ENCODE measurements at places on chromosomes 12 and 14.

- DNase-seq = no peak
Observed at GRCh38 chr12:122368361-122369073, 54.0 kb downstream of the CLIP1 start.

GRCh38 chr12:99978152-99978551 is 6.6 kb downstream of the ANKS1B start:
- DNase-seq = no peak

- DNase-seq = no peak
Observed at GRCh38 chr12:128578045-128578444, 245.7 kb downstream of the SLC15A4 start.

DNA sequence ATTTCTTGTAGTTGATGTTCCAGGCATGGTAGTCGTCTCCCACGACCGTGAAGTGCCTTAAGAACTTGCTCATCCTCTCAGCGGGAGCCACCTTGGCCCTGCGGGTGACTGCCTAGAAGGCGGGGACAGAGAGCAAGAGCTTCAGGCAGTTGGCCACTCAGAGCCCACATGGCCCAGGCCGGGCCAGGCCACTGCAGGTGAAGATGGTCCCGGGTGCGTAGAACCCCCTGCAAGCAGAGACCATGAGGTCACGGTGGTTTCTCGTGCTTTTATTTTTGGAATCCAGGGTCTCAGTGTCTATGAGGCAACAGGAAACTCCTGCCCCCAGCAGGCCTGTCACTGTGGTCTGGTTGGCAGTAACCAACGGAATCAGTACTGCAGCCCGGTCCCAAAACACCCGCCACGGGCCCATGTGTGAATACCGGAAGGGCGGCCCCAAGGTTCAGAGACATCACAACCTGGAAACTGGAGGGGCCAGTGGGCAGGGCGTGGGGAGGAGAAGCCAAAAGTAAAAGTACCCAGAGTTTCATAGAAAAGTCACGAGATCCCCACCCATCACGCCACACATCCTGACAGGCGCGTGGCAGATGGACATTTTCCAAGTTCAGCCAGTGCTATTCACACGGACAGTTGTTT is 27.5 kb downstream of the HVCN1 start:
- peak; percentile 7 for DNase-seq

DNA sequence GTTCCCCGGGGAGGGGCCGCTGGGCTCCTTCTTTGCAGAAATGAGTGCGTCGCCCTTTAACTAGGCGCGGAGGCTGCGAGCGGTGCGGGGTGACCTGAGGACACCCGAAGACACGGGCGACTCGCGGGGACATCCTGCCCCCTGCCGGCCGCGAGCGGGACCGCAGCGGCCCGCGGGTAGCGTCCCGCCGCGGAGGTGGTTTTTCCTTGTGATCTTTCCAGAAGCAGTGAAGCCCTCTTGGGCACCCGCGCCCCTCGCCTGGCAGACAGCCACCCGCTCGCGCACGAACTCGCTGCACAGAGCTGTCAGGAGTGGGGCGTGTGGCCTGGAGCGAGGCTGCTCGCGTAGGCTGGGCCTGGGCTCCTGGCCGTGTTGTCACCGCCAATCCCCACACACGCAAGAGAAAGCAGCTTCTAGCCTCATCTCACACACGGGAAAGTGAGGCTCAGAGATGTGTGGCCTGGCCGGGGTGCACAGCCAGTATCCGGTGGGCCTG is 67.2 kb downstream of the DIO3 start:
- DNase-seq = peak; percentile 2

- no peak for DNase-seq
Observed at GRCh38 chr12:103840462-103840875, 565 bp downstream of the NT5DC3 start.

DNA sequence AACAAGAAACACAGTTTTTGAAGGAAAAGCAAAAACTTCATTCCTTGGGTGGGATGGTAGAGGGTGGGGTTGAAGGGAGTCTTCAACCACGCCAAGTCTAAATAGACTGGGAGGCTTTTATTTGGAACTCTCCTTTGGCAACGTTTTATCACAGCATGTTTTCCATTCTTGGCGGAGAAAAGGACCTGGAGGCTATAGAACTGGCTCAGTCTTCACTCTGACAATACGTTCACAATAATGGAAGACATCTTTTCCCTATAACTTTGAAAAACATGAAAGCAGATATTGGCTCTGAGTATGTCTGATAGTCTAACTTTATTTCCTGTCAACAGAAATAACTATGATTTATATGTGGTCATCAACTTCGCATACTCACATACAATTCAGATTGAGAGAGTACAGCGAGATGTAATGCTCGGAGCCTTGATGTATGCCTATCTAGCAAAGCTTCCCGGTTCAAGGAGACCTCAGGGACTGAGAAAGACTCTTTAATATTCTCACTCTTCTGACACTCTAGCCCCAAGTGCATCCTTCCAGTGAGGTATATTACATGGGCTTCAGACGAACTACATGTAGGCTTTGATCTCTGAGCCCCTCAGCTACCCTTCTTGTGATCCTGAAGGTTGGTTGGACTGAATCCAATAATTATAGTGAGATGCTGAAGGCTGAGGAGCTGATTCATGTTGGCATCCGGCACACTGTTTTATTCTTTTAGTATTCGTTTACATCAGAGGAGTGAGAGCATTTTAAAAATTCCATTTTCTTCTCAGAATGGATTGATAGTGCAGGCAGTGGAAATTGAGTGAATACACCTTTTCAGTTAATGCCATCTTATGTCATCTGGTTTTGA is 14.0 kb downstream of the TMEM30B start:
- DNase-seq = no peak

GRCh38 chr12:128318341-128318740 is 51.4 kb downstream of the TMEM132C start:
- DNase-seq = no peak

DNA sequence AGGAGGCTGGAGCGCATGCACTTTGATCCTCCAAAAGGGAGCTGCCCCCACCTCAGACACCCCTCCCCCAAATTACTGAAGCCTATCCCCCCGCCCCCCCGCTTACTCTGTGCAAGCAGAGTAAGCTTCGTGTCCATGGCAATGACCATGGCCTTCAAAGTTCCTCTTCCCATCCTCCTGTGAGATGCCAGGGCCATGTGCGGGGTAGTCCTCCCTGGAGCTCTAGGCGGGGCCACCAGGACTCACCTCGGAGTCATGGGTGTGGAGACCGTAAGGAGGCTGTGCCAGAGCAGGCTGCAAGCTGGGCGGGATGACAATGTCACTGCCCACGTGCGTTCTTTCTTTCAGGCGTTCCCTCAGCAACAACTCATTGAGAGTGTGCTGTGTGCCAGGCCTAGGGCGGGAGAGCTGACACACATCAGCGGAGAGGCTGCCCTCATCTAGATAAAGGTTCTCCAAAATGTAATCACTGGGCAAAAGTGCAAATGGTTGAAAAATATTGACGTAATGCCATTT is 66.8 kb downstream of the C14orf132 start:
- DNase-seq = no peak
